Activated naive CD8-positive, alpha-beta T cell treated with anti-CD3 and anti-CD28 coated beads for 36 hours (primary cell): ENCODE measurements at places on chromosomes 16 and 17. TPM values are rescaled to one million over a fixed set of nuclear protein-coding genes. Genes with fewer than 3 reads are reported as not detected.

GRCh38 chr17:63973930-63974593 is 1.3 kb upstream of the SCN4A start:
- H3K4me3 ChIP-seq = no peak overlapping the region
- peaks cover 7% of the 10 kb centered on the region for H3K4me1 ChIP-seq
- H3K36me3 ChIP-seq = no peaks in the 10 kb centered on the region
- no peak for DNase-seq
- no peaks in the 10 kb centered on the region for H3K27me3 ChIP-seq

SAMD14 gene
- total RNA-seq = 0.66 TPM

KCNG4 gene
- total RNA-seq = not detected

GRCh38 chr17:66398059-66398458 is 95.6 kb downstream of the PRKCA start:
- peaks cover 55% of the 10 kb centered on the region for H3K36me3 ChIP-seq
- peaks cover 71% of the 10 kb centered on the region for H3K4me1 ChIP-seq
- peak overlapping the region; percentile 71 for H3K27ac ChIP-seq
- peak overlapping the region; percentile 22 for H3K4me3 ChIP-seq

- no peak overlapping the region for H3K4me3 ChIP-seq
- H3K27me3 ChIP-seq = no peaks in the 10 kb centered on the region
- H3K4me1 ChIP-seq = no peaks in the 10 kb centered on the region
- H3K27ac ChIP-seq = no peak overlapping the region
- H3K36me3 ChIP-seq = no peaks in the 10 kb centered on the region
Observed at GRCh38 chr16:15843635-15844279, 13.1 kb downstream of the MYH11 start.

CACNG4 gene
- total RNA-seq = not detected

DNA sequence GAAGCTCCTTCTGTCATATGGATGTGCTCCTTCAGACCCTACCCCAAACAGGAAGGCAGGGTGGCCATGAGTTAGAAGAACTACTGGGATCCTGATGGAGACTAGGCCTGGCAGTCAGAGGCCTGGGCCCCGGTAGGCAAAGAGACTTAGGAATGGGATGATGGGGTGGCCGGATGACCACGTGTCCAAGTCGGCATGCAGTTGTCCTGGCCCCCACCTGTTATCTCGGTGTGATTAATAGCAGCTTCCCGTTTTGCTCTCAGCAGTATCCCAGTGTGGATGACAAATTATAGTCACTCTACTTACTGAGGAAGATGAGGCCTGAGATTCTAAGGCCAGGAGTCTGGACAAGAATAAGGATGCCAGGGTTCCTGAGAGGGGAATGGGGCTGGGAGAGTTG is 1.5 kb downstream of the TNFSF12 start:
- H3K27ac ChIP-seq = peak overlapping the region; percentile 88
- H3K4me1 ChIP-seq = peaks cover 57% of the 10 kb centered on the region
- H3K36me3 ChIP-seq = peaks cover 8% of the 10 kb centered on the region
- no peak overlapping the region for H3K4me3 ChIP-seq
- no peaks in the 10 kb centered on the region for H3K27me3 ChIP-seq
- DNase-seq = no peak

- DNase-seq = no peak
- no peak overlapping the region for H3K4me3 ChIP-seq
- no peaks in the 10 kb centered on the region for H3K36me3 ChIP-seq
- peaks cover 38% of the 10 kb centered on the region for H3K27me3 ChIP-seq
Observed at GRCh38 chr17:79314617-79315357, 240.2 kb downstream of the ENGASE start.

DNA sequence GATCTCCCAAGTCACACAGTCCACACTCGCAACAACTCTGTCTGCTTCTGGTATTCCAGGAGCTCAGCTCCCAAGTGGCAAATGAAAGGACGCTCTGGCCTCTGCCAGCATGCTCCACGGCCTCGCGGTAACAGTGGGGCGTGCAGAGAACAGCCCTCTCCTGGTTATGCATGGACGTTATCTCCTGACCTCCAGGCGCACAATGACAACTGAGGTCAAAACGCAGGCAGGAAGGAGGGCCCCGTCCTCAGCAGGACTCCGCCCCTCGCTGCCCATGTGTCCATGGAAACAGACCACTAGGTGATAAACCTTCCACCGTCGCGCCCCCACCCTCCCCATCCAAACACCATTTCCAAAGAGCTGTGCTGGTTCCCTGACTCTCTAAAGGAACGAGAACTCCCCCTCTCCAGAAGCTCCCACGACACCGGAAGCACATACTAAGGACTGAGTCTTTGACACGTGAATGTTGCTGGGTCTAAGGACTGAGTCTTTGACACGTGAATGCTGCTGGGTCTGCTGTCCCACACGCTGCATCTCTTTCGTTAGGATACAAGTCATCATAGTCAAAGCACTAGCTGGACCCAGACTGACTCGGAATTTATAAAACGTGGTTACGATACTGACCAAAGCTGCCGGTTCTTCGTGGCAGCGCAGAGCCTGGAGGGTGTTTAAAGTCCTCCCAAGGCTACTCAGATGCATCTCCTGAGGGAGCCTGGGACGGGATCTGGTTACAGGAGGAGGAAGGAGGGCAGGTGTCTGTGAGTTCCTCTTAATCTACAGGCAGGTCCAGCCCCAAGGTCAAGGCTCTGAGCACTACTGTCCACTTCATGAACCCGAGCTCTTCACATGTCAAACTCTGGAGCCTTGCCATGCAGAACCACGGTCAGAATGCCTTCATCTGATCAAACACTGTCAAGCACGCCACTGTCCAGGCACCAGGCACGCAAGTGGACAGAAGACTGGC is 43.9 kb downstream of the KLHDC4 start:
- H3K4me3 ChIP-seq = no peak overlapping the region
- no peaks in the 10 kb centered on the region for H3K27me3 ChIP-seq
- peaks cover 36% of the 10 kb centered on the region for H3K36me3 ChIP-seq
- DNase-seq = no peak
- H3K4me1 ChIP-seq = peaks cover 22% of the 10 kb centered on the region

CD300A gene
- 4.4 TPM for total RNA-seq

DNA sequence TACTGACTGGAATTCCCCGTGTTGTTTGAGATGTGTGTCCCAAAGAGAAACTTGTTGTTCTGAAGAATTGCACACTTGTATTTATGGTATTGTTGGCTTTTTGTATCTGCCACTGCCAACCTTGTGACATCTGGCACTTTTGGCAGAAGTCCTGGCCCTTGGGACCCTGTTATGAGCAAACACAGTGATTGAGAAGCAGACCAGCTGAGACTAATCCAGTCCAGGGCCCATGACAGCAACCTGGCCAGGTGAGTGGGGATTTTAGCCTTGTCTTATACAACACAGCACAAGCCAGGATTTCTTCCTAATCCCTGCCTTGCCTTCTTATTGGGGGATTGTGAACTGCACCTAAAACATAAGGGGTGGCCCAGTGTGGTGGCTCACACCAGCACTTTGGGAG is 80.0 kb downstream of the NTN1 start:
- peaks cover 4% of the 10 kb centered on the region for H3K36me3 ChIP-seq
- H3K4me1 ChIP-seq = no peaks in the 10 kb centered on the region
- peaks cover 29% of the 10 kb centered on the region for H3K27me3 ChIP-seq
- no peak for DNase-seq
- H3K4me3 ChIP-seq = no peak overlapping the region

DNA sequence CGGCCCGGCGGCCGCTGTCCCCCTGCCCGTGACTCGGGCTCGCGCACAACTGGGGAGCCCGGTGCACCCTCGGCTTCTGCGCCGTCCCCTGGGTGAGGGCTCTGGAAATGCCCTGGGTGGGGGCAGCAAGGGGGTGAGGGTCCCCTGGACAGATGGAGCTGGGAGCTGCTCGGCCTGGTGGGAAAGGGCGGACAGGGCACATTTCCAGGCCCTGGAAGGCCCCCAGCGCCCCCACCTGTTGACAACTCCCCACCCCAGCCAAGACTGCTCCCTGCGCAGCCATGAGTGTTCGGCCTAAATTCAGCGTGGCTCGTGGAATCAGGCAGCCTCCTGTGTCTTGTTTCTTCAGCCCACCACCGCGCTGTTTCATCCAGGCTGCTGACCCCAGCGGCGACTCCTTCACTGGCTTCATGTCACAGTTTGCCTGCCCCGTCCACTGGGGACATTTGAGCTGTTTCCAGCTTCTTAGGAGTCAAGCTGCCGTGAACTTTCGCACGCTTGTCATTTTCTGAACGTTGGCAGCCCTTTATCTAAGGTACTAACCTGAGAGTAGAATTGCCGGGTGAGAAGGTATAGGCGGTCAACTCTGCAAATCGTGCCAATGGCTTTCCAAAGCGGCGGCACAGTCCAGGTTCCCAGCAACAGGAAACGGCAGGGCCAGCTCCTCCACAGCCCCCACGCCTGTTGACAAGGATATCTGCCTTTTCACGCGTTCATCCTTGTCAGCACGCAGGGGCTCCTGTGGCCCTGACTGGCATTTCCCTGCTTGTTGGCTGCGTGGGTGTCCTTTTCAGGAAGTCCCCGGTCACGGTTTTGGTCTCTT is 895 bp downstream of the UTS2R start:
- DNase-seq = no peak
- H3K4me1 ChIP-seq = peaks cover 16% of the 10 kb centered on the region
- peaks cover 60% of the 10 kb centered on the region for H3K27me3 ChIP-seq
- H3K36me3 ChIP-seq = no peaks in the 10 kb centered on the region

- peaks cover 18% of the 10 kb centered on the region for H3K4me1 ChIP-seq
- no peak overlapping the region for H3K4me3 ChIP-seq
- no peaks in the 10 kb centered on the region for H3K27me3 ChIP-seq
Observed at GRCh38 chr17:17926036-17926435, 46.2 kb downstream of the TOM1L2 start.

C16orf92 gene
- not detected for total RNA-seq

- H3K4me1 ChIP-seq = peaks cover 9% of the 10 kb centered on the region
- no peaks in the 10 kb centered on the region for H3K27me3 ChIP-seq
- H3K27ac ChIP-seq = no peak overlapping the region
- DNase-seq = no peak
Observed at GRCh38 chr17:50954641-50955121, 88.5 kb upstream of the TOB1 start.

- no peaks in the 10 kb centered on the region for H3K4me1 ChIP-seq
- H3K27me3 ChIP-seq = peaks cover 9% of the 10 kb centered on the region
- no peak overlapping the region for H3K27ac ChIP-seq
- DNase-seq = no peak
Observed at GRCh38 chr17:70378076-70378475, 208.7 kb downstream of the KCNJ2 start.

DNA sequence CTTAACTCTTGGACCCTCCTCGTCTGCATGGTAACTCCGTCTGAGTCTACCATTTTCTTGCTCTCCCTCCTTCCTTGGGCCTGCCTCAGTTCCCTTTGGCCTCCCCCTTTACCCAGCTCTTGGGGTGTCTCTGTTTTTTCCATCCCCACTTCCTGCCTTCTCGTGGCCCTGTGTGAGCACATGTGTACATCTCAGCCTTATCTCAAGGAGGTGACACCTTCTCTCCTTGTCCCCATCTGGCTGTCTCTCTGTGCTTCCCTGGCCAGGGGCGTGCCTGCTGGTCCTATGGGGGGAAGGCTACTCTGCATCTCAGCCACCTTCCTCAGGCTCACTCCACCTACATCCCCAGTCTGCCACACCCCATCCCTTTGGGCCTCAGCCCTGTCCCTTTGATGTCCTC is 6.6 kb downstream of the CTF1 start:
- peaks cover 27% of the 10 kb centered on the region for H3K4me1 ChIP-seq
- no peaks in the 10 kb centered on the region for H3K27me3 ChIP-seq
